WERI-Rb-1 (cell line): ENCODE measurements at places on chromosomes 2 and 18.

DNA sequence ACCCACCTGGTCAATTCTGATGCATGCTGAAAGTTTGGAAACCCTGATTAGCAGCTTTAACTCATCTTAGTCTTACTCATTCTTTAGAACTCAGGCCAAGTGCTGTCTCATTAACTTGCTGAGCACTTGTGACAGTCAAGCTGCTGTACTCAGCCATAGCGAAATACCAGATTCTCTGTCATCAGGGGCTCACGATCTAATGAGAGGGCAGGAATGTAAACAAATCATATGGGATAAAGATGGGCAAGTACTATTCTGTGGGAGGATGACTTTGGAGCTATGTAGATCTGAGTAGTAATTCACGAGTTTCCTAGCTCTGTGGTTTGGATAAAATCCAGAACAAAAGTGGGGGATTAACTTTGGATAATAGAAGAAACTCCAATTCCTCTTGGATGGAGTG is 376.6 kb downstream of the HRH4 start:
- no peak for DNase-seq

DNA sequence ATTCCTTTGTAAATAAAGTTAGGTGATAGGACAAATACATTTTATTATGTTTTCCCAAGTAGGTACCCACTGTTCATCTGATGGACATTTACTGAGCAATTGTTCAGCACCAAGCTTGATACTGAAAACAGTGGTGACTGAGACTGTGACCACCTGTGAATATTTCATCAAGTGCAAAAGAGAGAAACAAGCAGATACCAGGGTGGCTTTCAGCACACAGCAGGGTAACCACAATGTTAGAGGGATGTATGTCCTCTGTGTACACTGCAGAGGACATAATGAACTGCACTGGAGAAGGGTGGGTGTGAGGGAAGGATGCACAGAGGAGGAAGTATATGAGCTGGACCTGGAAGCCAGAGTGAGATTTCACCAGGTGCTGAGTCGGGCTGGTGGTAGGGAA is 411.8 kb downstream of the RAD51AP2 start:
- no peak for DNase-seq

GRCh38 chr18:36354989-36355388 is 57.5 kb downstream of the FHOD3 start:
- DNase-seq: no peak

- no peak for DNase-seq
These were observed 57.6 kb downstream of the CCNT2 start for GRCh38 chr2:134976074-134976702.

DNA sequence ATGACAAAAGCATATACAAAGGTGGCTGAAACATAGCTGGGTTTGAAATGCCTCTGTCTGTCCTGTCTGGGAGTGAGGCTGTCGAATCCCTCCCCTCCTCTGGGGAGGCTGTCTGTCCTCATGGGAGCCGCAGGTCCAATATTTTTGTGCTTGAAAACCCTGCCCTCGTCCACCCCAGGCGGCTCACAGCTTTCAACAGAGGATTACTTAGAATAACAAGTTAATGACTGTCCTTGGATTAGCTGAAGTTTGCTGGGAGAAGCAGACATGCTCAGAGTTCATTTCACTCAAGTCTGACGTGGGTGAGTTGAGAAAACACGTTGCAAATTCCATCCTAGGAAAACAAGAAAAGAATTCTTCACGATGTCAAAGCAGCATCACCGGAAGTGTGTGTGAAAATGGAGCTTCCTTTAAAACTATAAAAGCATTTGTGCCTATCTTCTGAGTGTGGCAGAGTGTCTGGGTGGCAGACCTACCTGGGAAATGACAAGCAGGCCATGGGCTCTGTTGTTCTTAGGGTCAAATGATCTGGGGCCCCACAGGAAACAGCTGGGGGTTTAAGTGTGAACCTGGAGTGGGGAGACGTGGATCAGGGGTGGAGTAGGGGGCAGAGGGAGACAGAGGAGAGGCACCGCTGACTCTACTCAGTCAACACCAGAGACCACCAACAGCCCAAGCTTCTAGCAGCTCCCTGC is 77.1 kb downstream of the DDX1 start:
- peak; percentile 88 for DNase-seq

GRCh38 chr2:127413782-127414637 is 4.2 kb upstream of the PROC start:
- no peak for DNase-seq

GRCh38 chr2:197571627-197572271 is 55.9 kb downstream of the MOB4 start:
- DNase-seq: no peak

DNA sequence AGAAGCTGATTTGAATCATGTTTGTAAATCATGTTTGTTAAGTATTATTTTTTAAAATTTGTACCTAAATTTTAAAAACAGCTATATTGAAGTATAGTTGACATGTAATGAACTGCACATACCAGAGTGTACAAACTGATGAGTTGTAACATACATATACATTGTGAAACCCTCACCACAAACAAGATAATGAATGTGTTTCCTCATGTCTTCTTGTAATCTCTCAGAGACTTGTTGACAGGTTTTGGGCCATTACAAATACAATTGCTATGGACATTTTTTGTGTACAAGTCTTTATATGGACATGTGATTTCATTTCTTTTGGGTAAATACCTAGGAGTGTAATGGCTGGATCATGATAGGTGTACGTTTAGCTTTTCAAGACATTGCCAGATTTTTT is 21.5 kb downstream of the WDR43 start:
- DNase-seq: no peak

DNA sequence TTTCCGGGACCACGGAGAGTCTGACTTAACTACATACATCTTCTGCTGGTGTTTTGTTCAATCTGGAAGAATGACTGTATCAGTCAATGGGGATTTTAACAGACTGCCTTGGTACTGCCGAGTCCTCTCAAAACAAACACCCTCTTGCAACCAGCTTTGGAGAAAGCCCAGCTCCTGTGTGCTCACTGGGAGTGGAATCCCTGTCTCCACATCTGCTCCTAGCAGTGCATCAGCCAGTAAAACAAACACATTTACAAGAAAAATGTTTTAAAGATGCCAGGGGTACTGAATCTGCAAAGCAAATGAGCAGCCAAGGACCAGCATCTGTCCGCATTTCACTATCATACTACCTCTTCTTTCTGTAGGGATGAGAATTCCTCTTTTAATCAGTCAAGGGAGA is 23.1 kb downstream of the ICOS start:
- no peak for DNase-seq

DNA sequence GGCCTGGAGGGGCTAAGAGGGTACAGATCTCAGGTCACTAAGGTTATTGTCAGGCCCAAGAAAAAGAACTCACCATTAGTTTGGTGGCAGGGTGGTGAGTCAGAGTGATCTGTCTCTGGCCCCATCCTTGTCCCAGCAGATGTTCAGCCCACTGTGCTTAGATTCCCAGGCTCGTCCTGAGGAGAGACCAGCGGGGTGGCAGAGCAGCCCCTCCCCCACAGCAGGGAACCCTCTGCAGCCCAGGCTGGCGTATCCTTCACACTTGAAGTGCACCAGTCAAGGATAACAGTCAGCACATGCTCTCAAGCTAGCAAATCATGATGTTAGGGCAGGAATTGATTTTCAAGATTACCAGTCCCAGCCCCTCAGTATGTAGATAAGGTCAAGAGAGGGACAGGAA is 43.1 kb downstream of the TMEM185B start:
- no peak for DNase-seq

GRCh38 chr2:85706599-85707296 is 12.6 kb downstream of the GNLY start:
- DNase-seq: no peak

DNA sequence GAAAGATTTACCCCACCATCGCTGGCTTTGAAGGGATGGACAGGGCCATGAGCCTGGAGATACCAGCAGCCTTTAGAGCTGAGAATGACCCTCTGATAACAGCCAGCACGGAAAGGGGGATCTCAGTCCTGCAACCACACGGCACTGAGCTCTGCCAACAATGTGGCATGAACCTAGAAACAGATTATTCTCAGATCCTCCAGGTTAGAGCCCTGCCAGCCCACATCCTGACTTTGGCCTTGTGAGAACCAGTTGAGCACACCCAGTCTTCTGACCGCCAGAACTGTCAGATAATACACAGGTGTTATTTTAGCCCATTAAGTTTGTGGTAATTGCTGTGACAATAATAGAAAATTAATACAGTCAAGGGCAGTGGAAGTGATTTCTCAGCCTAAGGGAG is 9.4 kb upstream of the GNLY start:
- DNase-seq: no peak

DNA sequence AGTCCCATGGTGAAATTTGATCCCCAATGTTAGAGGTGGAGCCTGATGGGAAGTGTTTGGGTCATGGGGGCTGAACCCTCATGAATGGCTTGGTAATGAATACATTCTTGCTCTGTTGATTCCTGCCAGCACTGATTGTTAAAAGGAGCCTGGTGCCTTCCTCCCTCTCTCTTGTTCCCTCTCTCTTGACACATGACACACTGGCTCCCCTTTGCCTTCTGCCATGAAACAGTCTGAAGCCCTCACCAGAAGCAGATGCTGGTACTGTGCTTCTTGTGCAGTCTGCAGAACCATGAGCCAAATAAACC is 30.6 kb upstream of the EPC2 start:
- DNase-seq: no peak

DNA sequence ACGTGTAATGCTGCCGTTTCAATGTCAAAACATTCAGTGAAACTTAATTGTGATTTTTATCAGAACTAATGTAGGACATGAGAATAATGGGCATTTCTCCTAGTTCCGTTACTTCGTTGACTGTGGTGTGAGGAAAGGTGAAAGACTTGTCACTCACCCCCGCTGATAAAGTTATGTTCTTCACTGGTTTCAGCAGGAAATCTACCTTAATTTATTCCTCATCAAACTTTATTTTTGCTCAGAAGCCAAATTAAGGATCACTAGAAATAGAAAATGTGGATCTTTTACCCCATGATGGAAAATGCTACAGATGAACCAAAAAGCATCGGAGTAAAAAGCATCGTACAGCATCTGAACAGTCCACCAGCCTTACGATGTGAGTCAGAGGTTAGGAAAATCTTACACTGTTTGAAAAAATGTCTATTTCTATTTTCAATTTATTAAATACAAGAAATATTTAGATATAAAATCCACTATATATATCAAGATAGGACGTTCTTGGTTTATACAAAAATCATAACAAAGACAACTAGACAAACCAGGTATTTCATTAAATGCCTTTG is 1.0 kb upstream of the ROCK1 start:
- DNase-seq: no peak

DNA sequence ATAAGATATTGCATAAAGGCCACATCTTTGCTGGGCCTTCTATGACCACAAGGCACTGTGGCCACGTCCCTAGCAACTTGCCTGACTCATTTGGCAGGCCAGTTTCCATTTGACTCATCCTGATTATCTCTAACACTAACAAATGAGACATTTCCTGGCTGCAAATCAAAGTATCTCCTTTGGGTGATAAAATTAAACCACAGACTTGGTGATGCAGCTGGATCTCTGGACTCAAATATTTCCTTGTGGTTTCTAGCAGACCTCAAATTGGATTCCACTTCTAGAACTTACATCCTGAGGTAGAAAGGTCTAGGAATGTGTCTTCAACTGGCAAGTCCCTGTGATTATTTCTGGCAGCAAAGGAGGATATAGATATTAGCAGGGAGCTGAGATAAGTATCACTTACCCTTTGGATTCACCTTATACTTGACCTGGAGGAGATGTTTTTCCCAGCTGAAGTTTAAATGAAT is 167.9 kb upstream of the NXPH2 start:
- DNase-seq: no peak

GRCh38 chr2:128315122-128315828 is 3.4 kb downstream of the HS6ST1 start:
- DNase-seq: no peak

- DNase-seq: no peak
These were observed 53.7 kb downstream of the THUMPD2 start for GRCh38 chr2:39725401-39725800.

DNA sequence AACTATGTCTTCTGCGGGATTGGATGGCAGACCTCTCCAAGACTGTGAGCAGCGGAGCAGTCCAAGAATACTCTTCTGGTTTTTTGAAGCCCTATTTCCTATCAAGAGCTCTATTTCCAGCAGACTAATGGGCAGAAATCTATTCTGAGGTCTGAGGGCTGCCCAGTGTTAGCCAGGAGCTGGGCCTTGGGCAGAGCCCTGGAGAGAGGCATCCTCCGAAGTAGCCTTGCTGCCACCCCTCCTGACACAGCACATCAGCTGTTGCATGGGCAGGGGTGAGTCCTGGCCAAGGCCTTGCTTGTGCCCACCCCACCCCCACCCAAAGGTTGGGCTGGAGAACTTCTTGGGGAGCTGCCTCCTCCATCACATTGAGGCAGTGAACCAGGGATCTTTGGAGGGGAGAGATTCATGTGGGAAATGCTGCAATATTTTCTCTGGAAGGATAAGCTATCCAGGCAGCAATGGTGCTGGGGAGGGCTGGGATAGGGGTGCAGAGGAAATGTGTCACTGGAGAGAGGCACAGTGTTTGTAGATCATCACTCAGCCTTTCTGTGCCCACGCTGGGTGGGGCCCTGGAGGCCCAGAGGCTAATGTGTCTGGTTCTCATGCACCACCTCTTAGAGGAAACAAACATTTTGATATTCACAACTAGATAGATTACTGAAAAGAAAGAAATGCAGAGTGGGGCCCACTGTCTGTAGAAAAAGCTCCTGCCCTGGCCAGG is 104.7 kb downstream of the VSNL1 start:
- no peak for DNase-seq

DNA sequence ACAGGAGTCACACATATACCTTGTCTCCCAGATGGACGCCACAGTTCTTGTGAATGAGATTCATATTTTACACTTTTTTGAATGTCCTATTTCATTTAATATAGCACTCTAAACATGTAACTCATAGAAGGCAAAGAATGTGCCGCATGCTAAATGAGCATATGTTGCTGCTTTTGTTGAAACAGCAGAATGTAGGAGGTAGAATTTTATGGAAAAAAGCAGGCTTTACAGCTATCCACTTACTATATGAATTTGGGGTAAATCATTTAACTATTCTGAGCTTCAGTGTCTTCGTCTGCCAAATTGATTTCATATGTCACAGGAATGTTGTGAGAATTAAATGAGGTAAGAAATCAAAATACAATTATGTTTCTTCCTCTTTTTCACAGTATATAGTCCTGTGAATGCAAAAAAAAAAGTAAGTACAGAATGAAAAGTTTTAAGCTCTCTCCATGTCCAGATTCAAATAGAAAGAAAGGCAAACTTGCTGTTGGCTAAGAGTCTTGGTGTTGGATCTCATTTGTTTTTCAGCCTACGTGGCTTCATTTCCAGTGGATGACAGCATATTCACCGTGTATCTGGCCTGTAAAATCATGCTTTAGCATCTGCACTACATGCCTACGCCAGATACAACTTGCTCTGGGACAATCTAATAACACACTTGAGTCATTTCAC is 154.7 kb upstream of the CNTNAP5 start:
- no peak for DNase-seq

- no peak for DNase-seq
These were observed 191.8 kb downstream of the DCC start for GRCh38 chr18:52531836-52532235.
